ENCODE measurements at places on chromosomes 11 and 22.

- DNase-seq = no peak
These were observed 49.3 kb upstream of the LINC01488 start for GRCh38 chr11:69431893-69432738.

DNA sequence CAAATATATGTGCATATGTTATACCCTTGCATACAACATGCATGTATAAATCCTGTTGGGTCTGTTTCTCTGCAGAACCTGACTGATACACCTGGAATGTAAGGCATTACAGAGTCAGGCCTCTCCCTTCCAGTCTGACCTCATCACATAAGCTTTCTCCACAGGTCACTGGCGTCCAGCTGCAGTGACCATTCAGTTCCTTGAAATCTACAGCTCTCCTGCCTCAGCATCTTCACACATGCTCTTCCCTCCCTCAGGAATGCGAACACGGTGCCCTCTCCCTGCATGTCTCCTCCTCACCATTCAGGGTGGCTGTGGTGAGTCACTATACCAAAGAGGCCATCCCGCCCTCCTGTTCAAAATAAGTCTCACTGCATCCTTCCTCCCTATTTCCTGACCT is 657.8 kb upstream of the B3GAT1 start:
- DNase-seq = no peak

DNA sequence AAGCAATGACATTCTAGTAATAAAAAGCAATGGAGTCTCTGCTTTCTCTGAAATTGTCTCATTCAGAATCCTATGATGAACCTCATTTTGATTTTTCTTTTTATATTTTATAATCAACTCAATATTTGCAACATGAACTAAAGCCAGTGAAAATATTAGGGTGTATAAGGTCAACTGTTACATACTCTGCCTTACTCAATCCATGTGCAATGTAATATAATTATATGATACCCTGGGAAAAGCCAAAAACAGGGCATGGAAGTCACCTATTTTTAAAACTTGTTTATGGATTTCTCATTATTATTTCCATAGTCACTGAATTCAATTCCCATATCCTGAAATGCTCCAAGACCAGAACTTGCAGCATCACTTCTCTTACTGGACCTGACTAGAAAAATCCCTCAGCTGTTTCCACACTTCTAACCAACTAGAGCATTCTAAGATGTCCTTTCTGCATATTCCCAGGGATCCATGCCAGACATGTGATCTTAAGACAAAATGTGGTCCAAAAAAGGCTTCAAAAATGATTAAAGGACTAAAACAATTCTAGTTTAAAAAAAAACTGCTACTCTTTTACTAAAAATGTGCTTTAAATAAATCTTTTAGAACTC is 97.3 kb downstream of the GUCY1A2 start:
- no peak for DNase-seq

- no peak for DNase-seq
These were observed 12.7 kb upstream of the CD44 start for GRCh38 chr11:35126000-35126878.

- DNase-seq = no peak
These were observed 14.2 kb upstream of the UVRAG start for GRCh38 chr11:75800728-75801361.

DNA sequence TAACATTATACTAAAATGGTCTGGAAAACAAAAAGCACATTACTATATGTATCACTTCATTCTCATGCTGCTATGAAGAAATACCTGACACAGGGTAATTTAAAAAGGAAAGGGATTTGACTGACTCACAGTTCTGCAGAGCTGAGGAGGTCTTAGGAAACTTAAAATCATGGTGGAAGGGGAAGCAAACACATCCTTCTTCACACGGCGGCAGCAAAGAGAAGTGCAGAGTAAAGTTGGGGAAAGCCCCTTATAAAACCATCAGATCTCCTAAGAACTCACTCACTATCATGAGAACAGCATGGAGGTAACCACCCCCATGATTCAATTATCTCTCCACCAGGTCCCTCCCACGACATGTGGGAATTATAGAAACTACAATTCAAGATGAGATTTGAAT is 60.0 kb downstream of the FAM181B start:
- no peak for DNase-seq

DNA sequence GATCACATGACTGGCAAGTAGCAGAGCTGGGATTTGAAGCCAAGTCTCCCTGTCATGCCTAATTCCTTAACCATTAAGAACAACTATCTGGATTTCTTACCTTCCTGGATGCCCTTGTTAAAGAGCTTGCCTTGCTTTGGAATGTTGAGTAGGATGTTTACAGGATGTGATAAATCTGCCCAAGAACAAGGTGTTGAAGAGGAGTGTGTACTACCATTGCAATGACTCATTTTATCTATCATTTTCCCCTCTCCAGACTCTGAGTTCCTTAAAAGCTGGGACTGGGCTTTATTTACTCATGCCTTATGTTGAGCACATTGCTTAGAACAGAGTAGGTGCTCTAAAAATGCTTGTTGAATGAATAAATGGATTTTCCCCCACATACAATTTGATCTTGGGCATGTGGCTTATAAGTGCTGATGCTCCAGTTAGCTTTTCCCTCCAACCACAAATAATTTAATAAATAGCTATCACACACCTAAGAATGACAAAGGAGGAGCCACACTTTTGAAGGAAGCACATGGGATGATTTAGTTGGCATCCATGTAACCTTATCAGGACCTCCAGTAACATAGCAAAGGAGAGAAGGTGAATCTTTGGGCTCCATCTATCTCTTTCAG is 268.6 kb upstream of the SESN3 start:
- no peak for DNase-seq

DNA sequence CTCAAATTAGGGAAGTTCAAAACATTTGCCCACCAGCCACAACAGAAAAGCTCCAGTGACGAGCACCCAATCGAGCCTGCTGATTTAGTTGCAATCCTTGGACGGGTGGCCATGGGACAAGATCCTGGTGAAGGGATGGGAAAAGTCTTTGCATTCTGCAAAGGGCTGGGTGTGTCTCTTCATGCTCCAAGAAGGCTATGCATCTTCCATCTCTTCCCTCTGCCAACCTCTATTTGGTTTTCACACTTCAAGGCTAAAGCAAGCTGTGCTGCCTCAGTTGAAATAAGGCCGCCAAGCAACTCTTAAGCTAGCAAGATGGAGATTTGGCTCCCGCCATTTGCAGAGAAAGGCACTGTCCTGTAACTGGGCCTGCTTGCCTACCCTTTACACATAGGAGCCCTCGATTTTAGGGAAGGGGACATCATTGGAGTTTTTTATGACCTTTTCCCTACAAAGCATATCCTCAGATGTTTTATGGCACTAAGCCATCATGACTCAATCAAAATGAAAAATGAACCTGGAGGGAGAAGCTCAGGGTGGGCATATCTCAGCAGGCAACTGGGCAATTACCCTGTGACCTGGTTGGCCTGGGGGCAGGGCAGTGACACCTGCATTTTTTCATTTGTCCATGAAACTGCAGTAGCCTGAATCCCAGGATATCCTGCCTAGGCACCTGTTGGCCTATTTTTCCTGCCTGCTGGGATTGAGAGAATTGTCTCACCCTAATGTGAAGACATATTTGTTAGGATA is 45.0 kb upstream of the BLID start:
- DNase-seq = no peak

DNA sequence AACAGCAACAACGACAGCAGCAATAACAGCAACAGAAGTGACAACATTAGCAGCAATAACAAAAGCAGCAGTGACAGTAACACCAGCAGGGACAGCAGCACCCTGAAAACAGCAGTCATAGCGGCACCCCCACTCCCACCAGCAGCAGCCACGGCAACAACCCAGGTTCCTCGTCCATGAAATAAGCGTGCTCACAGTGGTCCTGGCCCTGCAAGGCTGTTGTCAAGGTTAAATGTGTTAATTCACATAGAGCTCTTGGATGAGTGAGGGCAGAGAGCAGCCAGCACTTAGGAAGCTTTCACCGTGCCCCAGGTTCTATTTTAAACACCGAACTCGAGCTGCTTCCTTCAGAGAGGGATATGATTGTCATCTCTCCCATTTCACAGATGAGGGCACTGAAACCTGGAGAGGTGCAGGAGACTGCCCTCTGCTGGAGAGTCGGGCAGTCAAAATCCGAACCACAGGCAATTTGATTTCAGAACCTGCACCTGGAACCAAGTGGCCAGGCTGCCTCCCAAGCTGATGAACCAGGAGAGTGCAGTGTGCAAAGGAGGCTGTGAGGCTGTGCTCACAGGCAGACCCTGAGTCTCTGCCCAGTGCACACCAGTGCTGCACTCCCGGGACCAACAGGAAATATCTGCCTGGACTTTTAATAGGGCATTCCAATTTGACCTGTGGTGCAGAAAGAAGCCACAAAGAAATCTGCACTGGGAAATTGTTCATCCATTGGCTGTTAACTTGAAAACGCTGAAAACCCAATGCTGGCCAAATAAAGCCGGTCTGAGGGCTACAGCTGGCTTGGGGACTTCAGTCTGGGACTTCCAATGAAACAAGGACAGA is 22.9 kb upstream of the FGF3 start:
- no peak for DNase-seq

GRCh38 chr22:45895436-45896152 is 81.4 kb downstream of the WNT7B start:
- no peak for DNase-seq

DNA sequence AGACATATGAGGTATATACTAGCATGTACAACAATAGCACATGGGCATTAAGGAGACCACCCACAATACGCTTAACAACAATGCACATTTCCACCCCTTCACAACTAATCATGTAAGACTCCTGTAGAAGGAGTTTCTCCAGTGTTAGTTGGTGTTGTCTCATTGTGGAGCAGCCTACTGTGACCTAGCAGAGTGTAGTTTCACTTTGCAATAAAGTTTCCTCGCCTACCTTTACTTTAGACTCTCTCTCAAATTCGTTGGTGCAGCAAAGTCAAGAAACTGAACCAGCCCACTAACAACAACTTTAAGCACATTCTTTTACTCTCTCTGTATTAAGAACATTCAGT is 863.6 kb downstream of the FAM181B start:
- DNase-seq = no peak

- DNase-seq = no peak
These were observed 4.7 kb downstream of the NXPE2 start for GRCh38 chr11:114683007-114683406.

DNA sequence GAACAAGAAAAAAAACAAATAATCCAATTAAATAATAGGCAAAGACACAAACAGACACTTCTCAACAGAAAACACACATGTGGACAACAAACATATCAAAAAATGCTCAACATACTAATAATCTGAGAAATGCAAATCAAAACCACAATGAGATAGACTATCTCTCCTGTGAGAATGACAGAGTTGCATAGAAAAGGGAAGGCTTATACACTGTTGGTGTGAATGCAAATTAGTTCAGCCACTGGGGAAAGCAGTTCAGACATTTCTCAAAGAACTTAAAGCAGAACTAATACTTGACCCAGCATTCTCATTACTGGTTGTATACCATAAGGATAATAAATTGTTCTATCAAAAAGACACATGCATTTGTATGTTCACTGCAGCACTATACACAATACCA is 637.8 kb upstream of the LUZP2 start:
- no peak for DNase-seq

- no peak for DNase-seq
These were observed 39.4 kb downstream of the IRAG1 start for GRCh38 chr11:10653946-10654810.

- no peak for DNase-seq
These were observed 26.8 kb upstream of the PHLDA2 start for GRCh38 chr11:2955906-2956476.

DNA sequence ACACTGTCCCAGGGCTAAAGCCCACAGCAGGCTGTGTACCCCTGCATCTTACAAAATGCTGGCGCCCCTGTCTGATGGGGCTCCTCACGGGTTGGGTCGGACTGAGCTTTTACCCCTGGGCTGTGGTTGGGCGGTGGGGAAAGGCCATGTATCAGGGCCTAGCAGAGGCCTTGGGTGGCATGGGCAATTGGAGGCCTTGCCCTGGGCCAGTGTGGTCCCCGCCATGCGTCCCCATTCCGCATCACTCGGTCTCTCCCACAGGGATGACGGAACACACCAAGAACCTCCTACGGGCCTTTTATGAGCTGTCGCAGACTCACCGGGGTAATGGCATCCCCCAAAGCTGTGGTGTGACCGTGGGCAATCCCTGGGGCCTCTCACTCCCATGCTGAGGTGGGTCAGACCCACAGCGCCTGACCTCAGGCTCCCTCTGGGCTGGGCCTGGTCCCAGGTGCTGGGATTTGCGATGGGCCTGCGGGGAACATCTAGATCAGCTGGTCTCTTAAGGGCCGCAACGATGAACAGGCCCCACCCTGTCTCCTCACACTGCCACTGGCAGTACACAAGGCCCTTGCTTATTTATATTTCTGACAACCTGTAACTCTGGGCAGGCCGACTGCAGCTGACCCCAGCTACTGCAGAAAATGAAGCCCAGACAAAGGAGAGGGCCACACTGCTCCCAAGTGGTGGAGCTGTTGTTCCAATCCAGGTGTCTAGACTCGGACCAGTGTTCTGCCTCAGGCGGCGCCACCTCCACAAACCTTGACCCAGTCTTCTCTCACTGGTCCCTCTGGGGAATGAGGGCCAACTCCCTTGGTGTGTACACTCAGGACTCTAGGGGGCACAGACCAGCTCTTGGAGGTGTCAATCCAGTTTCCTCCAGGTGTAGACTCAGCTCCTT is 12.3 kb downstream of the SLC16A8 start:
- no peak for DNase-seq

DNA sequence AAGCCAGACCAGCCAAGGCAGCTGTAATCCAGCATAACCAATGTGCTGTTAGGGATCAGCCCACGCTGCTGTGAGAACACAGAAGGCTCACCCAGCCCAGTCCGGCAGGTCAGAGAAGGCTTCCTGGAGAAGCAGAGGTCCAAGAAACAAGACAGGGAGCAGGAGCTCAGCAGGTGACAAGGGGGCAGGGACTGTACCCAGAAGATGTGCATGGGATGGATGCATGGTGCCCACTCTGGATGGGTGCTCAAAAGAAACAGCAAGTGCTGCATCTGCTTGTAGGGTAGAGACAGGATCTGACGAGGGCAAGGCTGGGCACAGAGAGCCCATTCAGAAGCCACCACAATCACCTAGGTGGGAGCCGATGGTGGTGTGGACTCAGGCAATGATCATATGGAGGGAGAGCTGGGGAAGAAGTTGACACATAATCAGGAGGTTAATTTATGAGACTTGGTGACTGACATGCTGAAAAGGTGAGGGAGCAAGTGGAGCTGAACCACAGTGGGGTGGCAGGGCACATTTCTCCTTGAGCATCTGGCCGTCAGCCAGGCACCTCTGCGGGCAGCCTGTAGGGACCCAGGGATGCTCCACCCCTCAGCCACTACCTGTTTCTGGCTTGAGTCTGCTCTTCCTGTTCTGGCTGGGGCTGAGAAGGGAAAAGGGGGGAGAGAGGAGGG is 102.3 kb upstream of the DRD2 start:
- DNase-seq = peak; percentile 89

Measured in NCI-H1417 treated with DMSO at 0.1 percent for 48 hours (cell line).